ENCODE measurements at places on chromosomes 2 and 18. TPM values are rescaled to one million over a fixed set of nuclear protein-coding genes. Genes with fewer than 3 reads are reported as not detected.

DNA sequence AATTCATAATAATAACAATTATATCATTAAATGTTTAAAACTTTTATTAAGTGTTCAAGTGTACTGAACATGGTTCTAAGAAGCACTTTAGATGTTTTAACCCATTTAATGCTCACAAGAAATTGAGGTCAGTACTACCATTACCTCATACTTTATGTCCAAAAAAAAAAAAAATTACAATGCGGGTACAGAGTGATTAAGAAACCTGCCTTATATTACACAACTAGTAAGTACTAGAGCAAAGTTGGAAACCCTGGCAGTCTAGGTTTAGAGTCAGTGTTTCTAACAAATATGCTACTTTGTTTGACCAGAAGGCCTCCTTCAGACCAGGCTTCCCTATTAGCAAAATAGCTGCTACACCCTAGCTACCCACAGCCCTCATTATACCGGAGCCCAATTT, 28.5 kb downstream of the PLEKHM3 start:
- no peaks in the 10 kb centered on the region for H3K36me3 ChIP-seq
- no peaks in the 10 kb centered on the region for H3K27me3 ChIP-seq
- no peak for DNase-seq
- no peaks in the 10 kb centered on the region for H3K4me1 ChIP-seq
- H3K4me3 ChIP-seq: no peak overlapping the region

GRCh38 chr2:230676546-230676945, 36.1 kb upstream of the CAB39 start:
- DNase-seq: no peak
- H3K4me3 ChIP-seq: no peak overlapping the region
- H3K27ac ChIP-seq: no peak overlapping the region
- no peaks in the 10 kb centered on the region for H3K27me3 ChIP-seq

- H3K27ac ChIP-seq: peak overlapping the region; percentile 5
- no peaks in the 10 kb centered on the region for H3K4me1 ChIP-seq
- no peaks in the 10 kb centered on the region for H3K36me3 ChIP-seq
- DNase-seq: peak; percentile 61
- H3K4me3 ChIP-seq: no peak overlapping the region
These were observed 249.9 kb upstream of the RBBP8 start for GRCh38 chr18:22683196-22683676.

GRCh38 chr2:116145031-116145430, 1669.5 kb upstream of the DDX18 start:
- H3K27ac ChIP-seq: no peak overlapping the region
- no peaks in the 10 kb centered on the region for H3K27me3 ChIP-seq
- H3K4me1 ChIP-seq: no peaks in the 10 kb centered on the region
- H3K36me3 ChIP-seq: no peaks in the 10 kb centered on the region

- H3K36me3 ChIP-seq: no peaks in the 10 kb centered on the region
- H3K27me3 ChIP-seq: no peaks in the 10 kb centered on the region
- no peak overlapping the region for H3K4me3 ChIP-seq
- DNase-seq: no peak
These were observed 67.2 kb upstream of the HDAC4 start for GRCh38 chr2:239467956-239468490.

DNA sequence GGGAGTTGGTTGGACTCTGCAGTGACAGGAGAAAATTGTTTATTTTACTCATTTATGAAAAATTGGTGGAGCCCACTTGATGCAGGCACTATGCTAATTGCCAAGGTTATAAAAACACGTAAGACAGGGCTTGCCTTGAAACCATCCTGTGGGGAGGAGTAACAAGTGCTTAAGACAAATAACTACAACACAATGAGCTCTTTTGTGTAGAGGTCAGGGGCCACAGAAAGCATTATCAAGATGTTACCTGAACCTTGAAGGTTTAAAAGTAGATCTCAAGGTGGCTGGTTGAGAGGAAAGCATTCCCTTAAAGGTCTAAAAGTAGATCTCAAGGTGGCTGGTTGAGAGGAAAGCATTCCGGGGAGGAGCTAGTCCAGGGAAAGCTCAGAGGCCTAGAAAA, 381.8 kb upstream of the POU3F3 start:
- H3K36me3 ChIP-seq: no peaks in the 10 kb centered on the region
- H3K27me3 ChIP-seq: no peaks in the 10 kb centered on the region
- DNase-seq: no peak
- H3K4me1 ChIP-seq: no peaks in the 10 kb centered on the region
- no peak overlapping the region for H3K4me3 ChIP-seq
- H3K27ac ChIP-seq: no peak overlapping the region

- H3K4me1 ChIP-seq: peaks cover 2% of the 10 kb centered on the region
- H3K27me3 ChIP-seq: no peaks in the 10 kb centered on the region
- no peaks in the 10 kb centered on the region for H3K36me3 ChIP-seq
These were observed 1.5 kb upstream of the IRS1 start for GRCh38 chr2:226800941-226801784.

DNA sequence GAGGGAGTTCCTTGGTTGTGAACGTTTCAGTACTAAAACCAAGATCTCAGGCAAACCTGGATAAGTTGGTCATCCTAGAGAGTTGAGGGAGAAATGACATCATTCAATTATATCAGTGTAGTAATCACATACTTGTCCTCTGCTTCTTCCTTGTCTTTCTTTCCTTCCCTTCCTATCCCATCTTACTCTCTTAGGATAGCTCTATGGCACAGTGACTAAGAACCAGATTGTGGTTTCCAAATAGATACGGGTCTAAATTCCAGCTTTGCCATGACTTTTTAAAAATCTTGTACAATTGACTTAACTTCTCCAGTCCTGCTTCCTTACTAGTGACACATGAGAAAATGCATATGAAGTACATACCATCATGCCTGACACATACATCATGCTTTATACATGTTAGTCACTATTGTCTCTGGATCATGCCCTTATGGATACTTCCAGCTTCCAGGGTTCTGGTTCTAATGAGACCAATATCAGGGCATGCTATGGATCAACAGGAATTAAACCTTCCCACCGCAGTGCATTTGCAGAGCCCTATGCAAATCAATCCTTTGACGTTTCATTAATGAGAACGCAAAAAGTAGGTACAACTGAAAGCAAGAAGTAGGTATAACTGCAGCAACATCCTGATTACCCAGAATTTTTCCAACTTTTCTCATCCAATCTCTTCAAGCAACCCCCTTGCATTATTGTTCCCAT, 168.0 kb upstream of the KLF7 start:
- no peaks in the 10 kb centered on the region for H3K36me3 ChIP-seq
- no peak for DNase-seq
- H3K4me1 ChIP-seq: no peaks in the 10 kb centered on the region
- no peaks in the 10 kb centered on the region for H3K27me3 ChIP-seq
- H3K27ac ChIP-seq: peak overlapping the region; percentile 86

DNA sequence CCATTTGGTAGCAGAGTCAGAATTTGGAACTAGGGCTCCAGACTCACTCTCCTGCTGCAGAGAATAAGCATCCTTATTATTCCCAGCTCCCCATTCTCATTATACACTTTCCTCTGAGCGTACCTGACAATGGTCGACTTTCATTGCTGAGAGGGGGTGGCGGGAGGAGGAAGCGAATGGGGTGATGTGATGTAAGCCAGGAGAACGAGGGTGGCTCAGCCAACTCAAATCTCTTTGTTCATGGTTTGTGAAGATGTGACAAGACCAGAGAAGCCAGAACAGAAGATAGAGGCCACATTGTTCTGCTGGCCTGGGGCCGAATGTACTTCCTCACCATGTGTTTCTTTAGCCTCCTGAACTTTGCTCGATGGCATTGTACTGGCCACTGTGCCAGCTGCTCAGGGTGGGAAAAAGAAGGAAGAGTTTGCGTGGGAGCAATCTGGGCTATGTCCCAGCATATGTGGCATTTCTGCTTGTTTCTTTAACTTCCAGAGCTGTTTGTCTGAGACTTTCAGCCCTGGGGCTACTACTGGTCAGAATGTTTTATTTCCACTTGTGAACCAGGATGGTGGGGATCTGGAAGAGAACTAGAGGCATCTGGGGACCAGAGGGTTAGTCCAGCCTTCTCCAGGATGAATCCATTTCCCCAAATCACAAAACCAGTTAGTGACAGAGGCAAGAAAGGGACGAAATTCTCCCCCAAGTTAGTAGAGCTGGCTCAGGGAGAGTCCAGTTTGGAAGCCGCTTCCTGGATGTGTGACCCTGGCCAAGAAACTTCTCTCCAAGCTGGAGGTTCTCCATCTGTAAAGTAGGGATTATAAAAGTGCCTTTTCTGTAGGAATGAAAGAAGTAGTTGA, 62.6 kb downstream of the MOGAT1 start:
- no peaks in the 10 kb centered on the region for H3K27me3 ChIP-seq
- H3K4me3 ChIP-seq: peak overlapping the region; percentile 26
- peaks cover 6% of the 10 kb centered on the region for H3K4me1 ChIP-seq

DNA sequence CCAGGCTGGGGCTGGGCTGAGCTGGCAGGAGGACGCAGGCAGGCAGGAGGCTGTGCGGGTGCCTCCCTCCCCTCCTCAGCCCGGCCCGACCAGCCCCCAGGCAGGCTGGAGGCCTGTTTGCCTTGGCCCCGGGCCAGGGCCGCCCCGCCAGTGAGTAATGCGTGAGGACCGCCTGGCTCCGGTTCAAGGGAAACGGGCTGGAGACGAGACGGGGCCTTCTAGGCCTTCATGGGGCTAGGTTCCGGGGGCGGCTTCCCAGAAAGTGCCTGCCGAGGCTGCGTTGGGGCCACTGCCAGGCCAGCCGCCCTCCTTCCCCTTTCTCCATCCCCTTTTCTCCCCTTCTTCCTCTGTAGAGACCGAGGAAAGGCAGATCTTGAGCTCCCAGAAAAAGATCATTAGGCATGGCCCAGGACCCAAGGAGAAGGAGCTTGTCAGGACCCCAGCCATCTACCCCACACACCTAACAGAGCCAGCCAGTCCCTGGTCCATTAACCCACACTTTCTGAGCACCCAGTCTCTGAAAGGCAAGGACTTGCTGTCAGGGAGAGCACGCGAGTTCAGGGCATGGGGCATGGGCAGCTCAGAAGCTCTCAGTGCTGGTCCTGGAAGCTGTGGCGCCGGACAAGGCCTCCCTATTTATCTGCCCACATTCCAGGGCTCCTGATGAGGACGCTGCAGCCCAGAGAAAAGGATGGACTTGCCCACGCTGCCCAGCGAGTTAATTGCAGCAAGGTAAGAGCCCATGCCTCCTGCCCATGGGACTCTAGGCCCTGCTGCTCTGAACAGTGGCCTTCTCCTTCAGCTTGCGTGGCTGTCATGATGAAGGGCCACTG, 48.5 kb downstream of the SMAD7 start:
- H3K4me1 ChIP-seq: no peaks in the 10 kb centered on the region
- no peaks in the 10 kb centered on the region for H3K36me3 ChIP-seq
- peak overlapping the region; percentile 79 for H3K27ac ChIP-seq
- H3K27me3 ChIP-seq: no peaks in the 10 kb centered on the region
- peak overlapping the region; percentile 19 for H3K4me3 ChIP-seq
- DNase-seq: no peak

DNA sequence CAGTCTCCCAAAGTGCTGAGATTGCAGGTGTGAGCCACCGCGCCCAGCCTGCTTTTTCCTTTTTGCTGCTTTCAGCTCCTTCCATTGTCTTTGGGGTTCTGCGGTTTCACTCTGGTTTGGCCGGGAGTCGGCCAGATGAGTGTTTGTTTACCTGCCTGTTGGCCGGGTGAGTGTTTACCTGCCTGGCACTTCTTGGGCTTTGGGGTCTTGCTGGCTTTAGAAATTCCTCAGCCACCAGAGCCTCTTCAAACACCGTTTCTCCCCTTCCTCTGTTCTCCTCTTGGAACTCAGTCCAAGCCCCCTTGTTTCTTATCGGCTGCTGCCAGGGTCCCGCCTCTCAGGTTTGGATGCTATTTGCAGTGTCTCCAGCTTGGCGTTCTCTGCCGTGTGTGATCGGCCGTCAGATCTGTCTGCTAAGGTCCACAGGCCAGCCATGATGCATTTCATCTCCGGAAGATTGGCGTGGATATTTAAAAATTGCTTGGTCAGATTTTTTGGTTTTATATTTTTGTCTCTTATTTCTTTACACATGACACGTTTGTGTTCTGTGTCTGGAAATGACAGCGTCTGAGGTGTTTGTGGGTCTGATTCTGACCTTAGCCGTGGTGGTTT, 14.2 kb upstream of the GAL3ST2 start:
- H3K27me3 ChIP-seq: no peaks in the 10 kb centered on the region
- H3K4me1 ChIP-seq: no peaks in the 10 kb centered on the region
- H3K36me3 ChIP-seq: no peaks in the 10 kb centered on the region

DNA sequence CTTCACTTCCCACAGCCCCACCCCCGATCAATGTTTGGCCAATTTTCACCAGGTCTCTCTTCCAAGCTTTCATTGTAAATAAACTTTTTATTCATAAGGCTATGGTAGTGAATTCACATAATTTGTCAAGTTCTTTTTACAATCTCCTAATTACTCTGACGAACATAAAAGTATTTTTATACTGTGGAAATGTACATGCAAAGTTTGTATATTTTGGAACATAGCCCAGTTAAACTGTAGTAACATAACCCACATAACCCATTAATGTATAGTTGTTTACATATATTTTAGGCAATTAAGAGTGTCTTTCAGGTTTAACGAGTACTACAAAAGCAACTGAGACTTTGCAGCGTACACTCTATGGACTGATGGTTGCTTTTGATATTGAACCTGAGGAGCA, 228.3 kb upstream of the ERBB4 start:
- H3K36me3 ChIP-seq: no peaks in the 10 kb centered on the region
- H3K27me3 ChIP-seq: no peaks in the 10 kb centered on the region

- H3K27ac ChIP-seq: no peak overlapping the region
- no peak for DNase-seq
- H3K4me1 ChIP-seq: no peaks in the 10 kb centered on the region
These were observed 71.9 kb downstream of the TCF4 start for GRCh38 chr18:55515941-55516710.

DNA sequence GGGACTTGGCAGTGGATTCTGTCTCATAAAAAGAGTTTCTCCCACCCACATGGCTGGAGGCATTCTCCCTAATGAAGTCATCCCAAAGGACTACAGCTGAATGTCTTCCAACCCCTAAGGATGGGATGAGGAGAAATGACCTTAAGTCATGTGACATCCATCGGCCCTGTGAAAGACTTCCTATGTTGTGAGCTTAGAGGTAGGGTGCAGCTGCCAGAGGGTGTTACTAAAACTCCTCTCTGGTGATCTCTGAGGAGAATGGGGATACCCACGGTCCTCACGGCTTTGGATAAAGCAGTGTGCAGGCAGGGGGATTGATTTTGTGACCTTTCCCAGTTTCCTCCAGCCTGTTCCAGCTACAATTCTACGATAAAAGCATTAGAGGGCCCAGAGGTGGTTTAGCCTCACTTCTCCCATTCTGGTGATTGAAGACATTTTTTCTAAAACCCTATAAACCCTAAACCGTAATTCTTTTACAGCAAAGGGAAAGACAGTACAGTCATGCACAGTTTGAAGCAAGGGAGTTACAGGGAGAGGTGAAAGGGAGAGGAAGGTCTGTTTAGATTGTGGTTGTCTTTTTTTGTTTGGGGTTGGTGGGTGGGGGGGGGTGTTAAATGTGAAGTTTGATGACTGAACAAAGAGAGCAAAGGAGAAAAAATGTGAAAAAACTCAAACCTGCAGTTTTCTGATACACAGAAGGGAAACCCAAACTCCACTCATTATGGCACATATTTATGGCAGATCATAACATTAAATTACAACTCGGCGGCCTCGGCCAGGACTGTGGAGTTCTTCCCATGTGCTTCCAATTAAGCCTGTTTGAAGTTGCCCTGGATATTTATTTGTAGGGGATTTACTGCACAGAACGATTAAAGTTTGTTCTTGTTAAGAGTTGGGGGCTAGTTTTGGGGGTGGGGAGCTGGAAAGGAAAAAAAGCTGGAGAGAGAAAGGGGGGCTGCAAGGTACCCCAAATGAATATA, 26.6 kb upstream of the SLC14A2 start:
- H3K4me3 ChIP-seq: no peak overlapping the region
- H3K36me3 ChIP-seq: no peaks in the 10 kb centered on the region
- H3K27me3 ChIP-seq: no peaks in the 10 kb centered on the region
- no peak overlapping the region for H3K27ac ChIP-seq

CTAGE1 gene
- not detected for total RNA-seq

TUBA3E gene
- not detected for total RNA-seq

TUBB6 gene
- 302 TPM for total RNA-seq

BOLL gene
- total RNA-seq: not detected

RAB6C gene
- 1.6 TPM for total RNA-seq

GBX2 gene
- not detected for total RNA-seq
